ENCODE measurements at places on chromosomes 2 and 18. TPM values are rescaled to one million over a fixed set of nuclear protein-coding genes. Genes with fewer than 3 reads are reported as not detected.

DNA sequence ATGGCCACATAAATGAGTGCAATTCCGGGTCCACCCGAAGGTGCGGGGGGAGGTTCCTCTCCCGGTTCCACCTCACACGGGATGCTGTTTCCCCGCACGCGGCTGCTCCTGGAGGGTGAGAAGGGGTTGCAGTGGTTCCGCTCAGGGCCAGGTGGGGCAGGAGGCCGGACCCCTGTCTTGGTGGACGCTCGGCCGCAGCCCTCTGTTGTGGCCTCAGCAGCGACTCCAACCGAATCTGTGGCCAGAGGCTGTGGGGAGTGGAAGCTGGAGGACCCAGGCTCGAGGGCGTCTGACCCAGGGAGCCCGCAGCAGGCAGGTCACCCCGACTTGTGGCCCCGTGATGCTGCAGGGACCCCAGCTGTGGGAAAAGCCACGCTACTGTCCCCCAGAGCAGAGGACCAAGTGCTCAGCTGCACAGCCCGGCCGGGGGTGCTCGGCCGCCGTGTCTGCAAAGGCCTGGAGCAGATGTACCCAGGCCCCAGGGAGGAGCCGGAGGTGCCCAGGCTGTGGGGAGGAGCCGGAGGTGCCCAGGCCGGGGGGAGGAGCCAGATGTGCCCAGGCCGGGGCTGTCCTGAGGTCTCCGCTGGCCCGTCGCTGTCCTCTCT is 83.9 kb downstream of the RTP5 start:
- no peak for DNase-seq

GRCh38 chr2:178142274-178143065 is 30.2 kb downstream of the RBM45 start:
- DNase-seq = no peak

Gene CBLN2
- total RNA-seq = not detected

DNA sequence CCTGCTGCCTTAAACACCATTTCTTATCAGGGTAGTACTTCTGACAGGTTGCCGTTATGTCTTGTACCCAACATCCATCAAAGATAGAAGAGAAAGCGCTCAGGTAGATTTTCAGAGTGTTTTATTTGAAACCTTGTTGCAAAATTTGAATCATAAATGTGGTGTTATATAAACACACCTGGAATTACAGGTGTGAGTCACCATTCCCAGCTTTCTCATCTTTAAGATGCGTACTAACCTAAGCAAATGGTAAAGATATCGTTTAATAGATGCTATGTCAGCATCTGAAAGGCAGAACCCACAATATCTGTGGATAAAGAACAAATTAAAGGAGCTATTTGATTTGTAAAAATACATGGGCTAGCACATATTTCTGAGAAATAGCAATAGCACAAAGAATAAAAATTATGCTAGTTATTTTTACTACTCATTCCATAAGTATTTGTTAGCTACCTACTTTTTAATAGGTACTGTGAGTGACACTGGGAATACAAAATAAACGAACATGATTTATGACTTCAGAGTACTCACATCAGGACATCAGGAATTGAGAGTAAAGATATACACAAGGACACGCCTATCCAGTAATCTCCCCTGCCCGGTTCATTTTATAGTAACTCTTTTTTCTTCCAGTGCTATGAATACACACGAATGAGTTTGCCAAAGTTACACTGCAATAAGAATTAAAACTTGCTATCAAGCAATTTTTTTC is 193.8 kb downstream of the RBM43 start:
- DNase-seq = no peak

DNA sequence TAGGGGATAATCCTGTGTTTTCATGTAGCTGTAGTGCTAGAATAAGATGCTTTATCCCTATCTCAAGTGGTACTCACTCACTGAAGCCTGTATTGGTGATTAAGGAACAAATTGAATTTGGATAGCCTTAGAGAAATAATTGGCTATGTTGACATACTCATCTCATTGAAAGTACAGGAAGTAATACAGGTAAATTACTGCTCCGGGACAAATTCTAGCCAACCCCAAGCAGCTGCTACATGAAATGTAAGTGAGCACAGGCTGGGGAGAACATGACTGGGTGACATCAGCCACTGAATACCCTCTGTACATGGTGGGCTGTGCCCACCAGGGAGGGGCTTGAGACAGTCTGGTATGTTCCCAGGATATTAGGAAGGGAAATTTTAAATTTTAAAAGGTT is 188.4 kb upstream of the RASGRP3 start:
- DNase-seq = no peak

GRCh38 chr2:168798076-168798887 is 4.2 kb upstream of the NOSTRIN start:
- no peak for DNase-seq

GRCh38 chr2:44964752-44965236 is 23.3 kb downstream of the SIX3 start:
- DNase-seq = no peak

Gene ELOA2
- not detected for total RNA-seq

GRCh38 chr18:44792456-44793061 is 111.9 kb downstream of the SETBP1 start:
- no peak for DNase-seq

Gene TEX44
- total RNA-seq = not detected

- DNase-seq = no peak
These were observed 892.2 kb upstream of the ZEB2 start for GRCh38 chr2:145412155-145412554.

GRCh38 chr2:51960281-51960680 is 928.3 kb upstream of the NRXN1 start:
- DNase-seq = no peak

DNA sequence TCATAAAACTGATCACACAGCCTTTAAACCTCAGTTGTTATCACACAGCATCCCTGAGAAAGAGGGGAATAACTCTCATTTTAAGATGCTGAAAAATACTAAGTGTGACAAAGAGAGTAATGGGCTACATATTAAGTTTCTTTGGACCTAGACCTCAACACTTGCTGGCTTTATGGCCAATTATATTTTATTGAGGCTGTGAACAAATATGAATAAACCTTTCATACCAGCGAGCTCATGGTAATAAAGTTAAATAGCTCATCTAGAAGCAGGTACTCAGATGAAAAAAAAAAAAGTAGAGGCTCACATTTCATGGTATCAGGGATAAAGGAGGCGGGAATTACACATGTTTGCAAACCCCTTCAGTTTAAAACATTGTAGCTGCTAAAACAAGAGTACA is 75.7 kb downstream of the DOCK10 start:
- no peak for DNase-seq

Gene LOXHD1
- 0.62 TPM for total RNA-seq

GRCh38 chr18:55314615-55315237 is 273.3 kb downstream of the TCF4 start:
- DNase-seq = no peak

GRCh38 chr2:132877923-132878322 is 207.9 kb upstream of the LYPD1 start:
- no peak for DNase-seq

- DNase-seq = no peak
These were observed 58.1 kb downstream of the NCKAP1 start for GRCh38 chr2:182980115-182980514.

- no peak for DNase-seq
These were observed 29.4 kb upstream of the RTTN start for GRCh38 chr18:70234667-70235459.

DNA sequence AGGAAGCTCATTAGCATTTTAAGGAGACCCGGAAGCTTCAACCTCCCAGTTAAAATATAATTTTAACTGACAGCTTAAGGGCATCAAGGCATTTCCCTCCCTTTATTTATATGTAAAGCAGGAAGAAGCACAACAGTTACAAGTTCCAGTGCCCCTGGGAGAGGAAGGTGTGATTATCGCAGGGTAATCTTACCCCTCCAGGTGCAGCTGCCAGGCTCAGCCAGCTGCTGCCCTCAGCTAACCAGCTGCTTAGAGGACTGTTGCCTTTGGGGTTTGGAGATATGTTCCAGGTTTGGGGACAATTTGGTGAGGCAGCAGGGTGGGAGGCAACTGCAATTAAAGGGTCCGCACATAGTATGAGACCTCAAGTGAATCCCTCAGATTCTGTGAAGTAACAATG is 55.3 kb upstream of the SETBP1 start:
- DNase-seq = no peak

GRCh38 chr2:11659851-11660250 is 10.1 kb downstream of the NTSR2 start:
- DNase-seq = no peak

DNA sequence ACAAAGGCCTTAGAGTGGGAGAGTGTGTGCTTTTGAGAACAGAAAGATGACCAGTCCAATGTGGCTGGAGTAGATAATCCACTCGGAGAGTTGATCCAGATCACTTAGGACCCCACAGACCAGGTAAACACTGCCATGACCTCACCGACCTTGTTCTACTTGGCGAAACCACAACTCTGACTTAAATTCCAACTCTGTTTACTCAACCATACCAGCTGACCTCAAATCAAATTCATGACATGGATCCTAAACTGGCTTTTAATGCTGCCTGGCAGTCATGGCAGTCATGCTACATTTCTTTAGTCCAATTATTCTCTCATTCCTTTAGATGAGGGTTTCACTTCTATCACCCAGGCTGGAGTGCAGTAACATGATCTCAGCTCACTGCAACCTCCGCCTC is 347.1 kb upstream of the FAM98A start:
- DNase-seq = no peak

Gene FSHR
- 0.46 TPM for total RNA-seq

Gene FAM110C
- total RNA-seq = 1.9 TPM

DNA sequence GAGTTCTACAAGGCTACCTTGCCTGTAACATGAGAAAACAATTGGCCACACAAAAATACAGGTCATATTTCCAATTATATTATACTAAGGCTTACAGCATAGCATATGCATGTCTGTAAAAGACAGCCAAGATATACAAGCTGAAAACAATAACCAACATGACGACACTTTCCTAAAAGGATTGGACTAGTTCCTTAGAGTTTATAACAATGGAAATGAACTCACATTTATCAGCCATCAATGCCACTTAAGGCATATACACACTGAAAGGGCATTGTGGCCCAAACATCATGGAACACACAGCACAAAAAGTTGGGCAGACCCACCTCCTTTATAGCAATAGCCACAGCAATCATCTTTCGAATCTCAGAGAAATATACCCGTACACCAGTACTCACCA is 52.0 kb downstream of the SLC40A1 start:
- no peak for DNase-seq

GRCh38 chr2:203672856-203673255 is 33.6 kb upstream of the CD28 start:
- no peak for DNase-seq

- no peak for DNase-seq
These were observed 199.2 kb upstream of the SMAD2 start for GRCh38 chr18:48129621-48130082.

Gene ZNF521
- total RNA-seq = 24.5 TPM
